ENCODE measurements at places on chromosomes 11 and 22.

DNA sequence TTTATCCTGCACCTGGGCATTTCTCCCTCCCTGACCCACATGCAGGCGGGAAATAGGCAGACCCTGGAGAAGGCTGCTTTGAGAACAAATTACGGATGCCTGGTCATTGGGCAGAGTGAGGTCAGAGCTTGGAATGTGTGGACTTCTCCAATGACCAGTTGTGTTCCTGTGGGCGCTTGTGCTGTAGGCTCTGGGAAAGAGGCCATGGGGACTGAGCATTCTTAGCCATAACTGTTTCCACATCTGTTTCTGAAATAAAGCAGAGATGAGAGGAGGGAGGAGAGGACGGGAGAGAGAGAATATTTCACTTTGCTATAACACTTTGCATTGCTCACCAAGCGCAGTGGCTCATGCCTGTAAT lies 11.2 kb upstream of the TMEM184B start:
- no peak for DNase-seq

DNA sequence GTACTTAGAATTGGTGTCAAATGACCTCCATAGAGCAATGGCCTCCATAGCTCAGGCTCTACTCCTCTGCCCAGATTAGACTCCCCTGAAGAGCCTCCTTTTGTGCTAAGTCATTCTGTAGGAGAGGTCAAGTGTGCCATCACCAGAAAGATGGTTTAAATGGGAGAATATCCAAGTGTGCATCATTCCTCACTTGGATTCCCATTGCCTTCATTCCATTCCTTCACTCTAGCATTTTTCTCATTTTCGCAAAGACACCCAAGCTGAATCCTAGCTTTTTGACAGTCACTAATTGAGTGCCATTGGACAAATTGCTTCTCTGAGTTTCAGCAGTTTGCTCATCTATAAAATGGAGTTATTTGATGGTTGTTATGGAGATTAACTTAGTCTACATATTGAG lies 16.9 kb downstream of the CLMP start:
- DNase-seq: no peak

DNA sequence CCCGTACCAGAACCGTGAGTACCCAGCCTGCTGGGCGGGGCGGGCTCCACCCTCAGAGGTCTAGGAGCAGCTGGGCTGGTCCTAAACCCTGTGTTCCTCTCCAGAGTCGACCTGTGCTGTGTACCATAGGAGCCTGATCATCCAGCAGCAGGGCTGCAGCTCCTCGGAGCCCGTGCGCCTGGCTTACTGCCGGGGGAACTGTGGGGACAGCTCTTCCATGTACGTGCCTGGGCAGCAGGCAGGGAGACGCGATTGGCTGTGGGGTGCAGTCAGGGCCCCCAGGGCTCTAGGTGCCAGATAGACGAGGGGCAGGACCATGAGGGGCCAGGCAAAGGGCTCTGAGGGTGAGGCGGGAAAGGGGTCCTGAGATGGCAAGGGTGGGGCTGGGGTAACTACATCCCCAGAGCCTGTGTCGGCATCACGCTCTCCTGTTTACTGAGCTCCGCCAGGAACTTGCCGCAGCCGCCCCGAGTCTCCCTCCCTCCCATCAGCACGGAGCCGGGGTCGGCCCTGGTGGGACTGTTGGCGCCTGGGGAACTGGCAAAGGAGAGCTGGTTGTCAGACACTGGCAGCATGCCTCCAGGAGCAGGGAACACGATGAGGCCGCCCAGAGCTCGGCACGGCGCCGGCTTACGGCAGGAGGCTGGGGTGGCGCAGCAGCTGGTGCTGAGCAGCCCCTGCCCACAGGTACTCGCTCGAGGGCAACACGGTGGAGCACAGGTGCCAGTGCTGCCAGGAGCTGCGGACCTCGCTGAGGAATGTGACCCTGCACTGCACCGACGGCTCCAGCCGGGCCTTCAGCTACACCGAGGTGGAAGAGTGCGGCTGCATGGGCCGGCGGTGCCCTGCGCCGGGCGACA lies 22.9 kb upstream of the MUC5B start:
- DNase-seq: no peak

DNA sequence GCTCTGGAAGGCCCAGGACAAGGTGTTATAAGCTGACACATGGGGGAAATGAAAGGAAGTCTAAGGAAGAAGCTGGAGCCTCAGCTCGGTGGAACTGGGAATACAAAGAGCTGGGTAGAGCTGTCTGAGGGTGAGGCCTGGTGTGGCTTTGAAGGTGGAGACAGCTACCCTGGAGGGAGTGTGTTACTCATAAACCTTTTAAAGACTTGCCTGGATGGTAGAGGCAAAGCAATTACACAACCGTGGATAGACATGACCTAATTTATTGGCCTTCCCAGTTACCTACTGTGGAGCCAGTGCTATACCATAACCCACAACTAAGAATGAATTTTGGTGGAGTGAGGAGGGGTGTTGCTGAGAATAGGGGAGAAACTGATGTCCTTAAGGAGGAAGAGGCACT lies 22.6 kb downstream of the EXPH5 start:
- DNase-seq: no peak

GRCh38 chr11:16322190-16322589 lies 34.2 kb downstream of the SOX6 start:
- no peak for DNase-seq

- DNase-seq: no peak
Observed at GRCh38 chr11:121300313-121300971, 7.9 kb downstream of the SC5D start.

GRCh38 chr11:6405846-6406245 lies 13.0 kb downstream of the APBB1 start:
- DNase-seq: no peak

Data from NCI-H460 (cell line).